ENCODE measurements at places on chromosomes 5 and 9.

- no peaks in the 10 kb centered on the region for H3K36me3 ChIP-seq
- no peak overlapping the region for H3K27ac ChIP-seq
- DNase-seq = no peak
- H3K4me3 ChIP-seq = no peak overlapping the region
- no peaks in the 10 kb centered on the region for H3K27me3 ChIP-seq
These were observed 68.7 kb downstream of the KCNN2 start for GRCh38 chr5:114430532-114430931.

- no peaks in the 10 kb centered on the region for H3K27me3 ChIP-seq
- no peak overlapping the region for H3K4me3 ChIP-seq
- no peak for DNase-seq
- peaks cover 7% of the 10 kb centered on the region for H3K36me3 ChIP-seq
- H3K27ac ChIP-seq = no peak overlapping the region
- no peaks in the 10 kb centered on the region for H3K4me1 ChIP-seq
These were observed 55.1 kb downstream of the NUP214 start for GRCh38 chr9:131180454-131180853.

DNA sequence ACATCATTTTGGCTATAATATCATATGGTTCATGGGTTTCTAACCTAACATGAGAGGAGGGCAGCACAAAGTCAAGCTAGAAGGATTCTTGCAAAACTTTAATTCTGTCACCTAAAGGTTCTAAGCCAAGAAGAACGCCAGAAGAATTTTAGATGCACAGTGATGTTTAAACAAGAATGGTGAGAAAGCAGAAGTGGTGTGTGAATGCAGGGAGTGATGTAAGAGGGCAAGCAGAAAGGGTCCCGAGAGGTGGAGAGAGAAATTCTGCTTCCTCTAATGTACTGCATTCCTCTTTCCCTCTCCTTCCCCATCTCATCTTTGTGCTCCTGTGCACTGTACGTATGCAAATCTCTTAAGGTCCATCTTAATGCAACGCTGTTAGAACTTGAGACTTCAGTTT, 2.1 kb upstream of the TRMO start:
- H3K27ac ChIP-seq = no peak overlapping the region
- H3K4me3 ChIP-seq = no peak overlapping the region
- DNase-seq = no peak
- H3K4me1 ChIP-seq = no peaks in the 10 kb centered on the region

- no peaks in the 10 kb centered on the region for H3K4me1 ChIP-seq
- H3K36me3 ChIP-seq = no peaks in the 10 kb centered on the region
- H3K27ac ChIP-seq = no peak overlapping the region
- no peak for DNase-seq
- H3K4me3 ChIP-seq = no peak overlapping the region
These were observed 169.1 kb downstream of the DMRT2 start for GRCh38 chr9:1219284-1219683.

DNA sequence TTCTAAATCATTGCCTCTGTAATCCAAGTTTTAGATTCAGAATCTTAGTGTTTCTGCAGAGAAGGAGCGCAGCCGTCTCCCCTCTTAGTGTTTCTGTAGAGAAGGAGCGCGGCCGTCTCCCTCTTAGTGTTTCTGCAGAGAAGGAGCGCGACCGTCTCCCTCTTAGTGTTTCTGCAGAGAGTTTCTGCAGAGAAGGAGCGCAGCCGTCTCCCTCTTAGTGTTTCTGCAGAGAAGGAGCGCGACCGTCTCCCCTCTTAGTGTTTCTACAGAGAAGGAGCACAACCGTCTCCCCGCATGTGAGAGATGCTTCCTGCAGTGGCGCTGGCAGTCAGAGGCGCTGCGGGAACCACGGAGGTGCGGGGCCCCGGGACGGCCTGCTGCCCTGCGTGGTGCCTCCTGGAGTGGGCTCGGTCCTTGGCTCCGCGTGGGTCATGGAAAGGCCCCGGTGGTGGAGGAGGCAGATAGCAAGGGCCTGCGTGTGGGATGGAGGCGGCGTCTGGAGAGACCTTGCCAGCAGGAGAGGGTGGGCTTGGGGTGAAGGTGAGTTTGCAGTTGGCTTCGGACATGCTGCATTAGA, 10.9 kb downstream of the CEP72 start:
- H3K4me1 ChIP-seq = no peaks in the 10 kb centered on the region
- no peak overlapping the region for H3K27ac ChIP-seq
- H3K4me3 ChIP-seq = no peak overlapping the region
- no peak for DNase-seq
- H3K36me3 ChIP-seq = no peaks in the 10 kb centered on the region

GRCh38 chr5:148565148-148565547, 89.2 kb downstream of the HTR4 start:
- no peaks in the 10 kb centered on the region for H3K27me3 ChIP-seq
- H3K27ac ChIP-seq = no peak overlapping the region
- DNase-seq = no peak
- H3K36me3 ChIP-seq = no peaks in the 10 kb centered on the region
- no peaks in the 10 kb centered on the region for H3K4me1 ChIP-seq
- no peak overlapping the region for H3K4me3 ChIP-seq

- H3K4me3 ChIP-seq = no peak overlapping the region
These were observed 131.5 kb upstream of the OTULINL start for GRCh38 chr5:14450018-14450524.

DNA sequence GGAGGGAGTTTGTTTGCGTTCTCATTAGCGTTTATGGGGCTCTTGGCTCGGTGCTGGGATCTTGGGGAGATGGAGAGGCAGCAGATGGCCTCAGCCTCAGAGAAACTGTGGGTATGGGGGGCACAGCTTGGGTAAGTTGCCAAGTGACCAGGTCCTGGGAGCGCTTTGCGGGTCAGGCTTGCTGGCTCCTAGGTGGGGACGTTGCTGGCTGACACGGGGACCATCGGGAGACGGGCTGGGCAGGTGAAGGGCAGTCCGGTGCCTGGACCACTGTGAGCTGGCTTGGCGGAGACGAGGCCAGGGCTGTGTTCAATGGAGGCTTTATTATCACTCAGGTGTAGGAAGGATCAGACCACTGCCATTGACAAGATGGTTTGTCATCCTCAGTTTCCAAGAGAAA, 30.0 kb downstream of the FGD3 start:
- no peaks in the 10 kb centered on the region for H3K36me3 ChIP-seq
- no peaks in the 10 kb centered on the region for H3K27me3 ChIP-seq
- no peak overlapping the region for H3K4me3 ChIP-seq
- no peak overlapping the region for H3K27ac ChIP-seq
- H3K4me1 ChIP-seq = no peaks in the 10 kb centered on the region
- DNase-seq = no peak

DNA sequence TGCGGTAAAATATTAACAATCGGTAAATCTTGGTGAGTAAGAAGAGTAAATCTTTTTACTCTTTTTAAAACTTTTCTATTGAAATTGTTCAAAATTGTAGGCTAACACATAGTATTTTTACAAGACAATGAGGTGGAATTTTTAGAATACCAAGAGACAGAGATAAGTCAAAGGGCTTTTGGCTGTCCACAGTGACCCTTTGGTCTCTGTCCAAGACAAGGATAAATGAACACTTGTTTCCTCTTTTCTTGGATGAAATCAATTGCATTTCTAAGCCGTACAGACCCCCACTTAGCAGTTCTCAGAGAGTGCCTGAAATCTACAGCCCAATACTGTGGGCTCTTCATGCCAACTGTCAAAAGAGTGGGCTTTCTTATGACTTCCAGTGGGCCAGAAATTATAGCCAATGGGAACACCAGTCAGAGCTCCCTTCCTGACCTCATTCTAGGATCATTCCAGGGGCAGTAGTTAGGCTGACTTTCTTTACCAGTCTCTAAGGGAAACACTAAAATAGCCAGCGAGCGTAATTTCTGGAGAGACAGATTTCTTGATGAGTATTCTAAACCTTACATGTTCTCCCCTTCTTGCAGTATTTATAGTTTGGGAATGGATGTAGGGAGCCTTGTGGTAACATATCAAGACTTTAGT, 74.1 kb downstream of the GALNT10 start:
- no peak for DNase-seq
- H3K36me3 ChIP-seq = no peaks in the 10 kb centered on the region
- H3K27ac ChIP-seq = no peak overlapping the region
- no peak overlapping the region for H3K4me3 ChIP-seq
- H3K27me3 ChIP-seq = no peaks in the 10 kb centered on the region

- no peak overlapping the region for H3K4me3 ChIP-seq
- no peak overlapping the region for H3K27ac ChIP-seq
- H3K36me3 ChIP-seq = no peaks in the 10 kb centered on the region
- no peak for DNase-seq
These were observed 22.3 kb upstream of the ZNF474 start for GRCh38 chr5:122107016-122107415.

DNA sequence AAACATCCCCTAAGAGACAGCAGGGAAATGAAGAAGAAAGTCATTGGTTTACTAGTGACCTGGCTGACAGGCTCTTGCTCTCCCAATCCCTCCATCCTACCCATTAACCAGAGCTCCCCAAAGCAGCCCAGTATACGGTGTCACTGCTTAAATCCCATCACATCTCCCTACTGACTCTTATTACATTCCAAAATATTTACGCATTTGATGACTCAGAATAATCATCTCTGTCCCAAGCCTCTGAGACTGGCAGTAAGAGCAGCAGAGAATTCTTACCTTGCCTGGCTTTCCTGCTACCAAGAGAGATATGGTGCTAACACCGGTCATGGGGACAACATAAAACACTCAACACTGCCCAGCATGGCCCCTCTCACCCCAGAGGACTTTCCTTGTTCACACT, 20.2 kb upstream of the WHRN start:
- H3K36me3 ChIP-seq = no peaks in the 10 kb centered on the region
- no peak for DNase-seq
- H3K4me1 ChIP-seq = no peaks in the 10 kb centered on the region

- H3K4me3 ChIP-seq = peak within 1 kb of the TSS; percentile 27
- H3K4me1 ChIP-seq = no peaks in the 10 kb centered on the region
- no peak for DNase-seq
- H3K27me3 ChIP-seq = no peaks in the 10 kb centered on the region
- H3K27ac ChIP-seq = no peak within 1 kb of the TSS
These were observed at the start of gene STC2 for GRCh38 chr5:173327948-173328843. STC2 (minus strand) TSS chr5:173328414; CDS start chr5:173328193, 221 bp downstream.

DNA sequence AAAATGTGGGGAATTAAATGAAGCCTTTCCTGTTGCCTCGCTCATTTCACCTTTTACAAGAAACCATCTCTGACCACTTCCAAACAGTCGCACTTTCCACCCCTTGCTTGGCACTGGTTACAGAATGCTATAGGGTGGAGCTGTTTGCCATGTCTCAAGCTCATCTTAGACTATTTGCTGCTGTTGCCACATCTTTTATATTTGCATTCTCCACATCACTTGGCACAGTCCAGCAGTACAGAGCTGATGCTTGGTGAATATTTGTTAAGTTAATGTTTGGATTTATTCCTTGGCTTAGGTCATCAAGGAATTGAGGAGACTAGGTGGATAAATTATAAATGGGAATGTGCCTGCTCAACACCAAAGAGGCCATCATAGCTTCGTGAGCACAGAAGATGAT, 53.2 kb downstream of the GNA14 start:
- no peak overlapping the region for H3K4me3 ChIP-seq
- no peak for DNase-seq
- H3K27me3 ChIP-seq = no peaks in the 10 kb centered on the region
- no peaks in the 10 kb centered on the region for H3K4me1 ChIP-seq
- H3K36me3 ChIP-seq = no peaks in the 10 kb centered on the region

DNA sequence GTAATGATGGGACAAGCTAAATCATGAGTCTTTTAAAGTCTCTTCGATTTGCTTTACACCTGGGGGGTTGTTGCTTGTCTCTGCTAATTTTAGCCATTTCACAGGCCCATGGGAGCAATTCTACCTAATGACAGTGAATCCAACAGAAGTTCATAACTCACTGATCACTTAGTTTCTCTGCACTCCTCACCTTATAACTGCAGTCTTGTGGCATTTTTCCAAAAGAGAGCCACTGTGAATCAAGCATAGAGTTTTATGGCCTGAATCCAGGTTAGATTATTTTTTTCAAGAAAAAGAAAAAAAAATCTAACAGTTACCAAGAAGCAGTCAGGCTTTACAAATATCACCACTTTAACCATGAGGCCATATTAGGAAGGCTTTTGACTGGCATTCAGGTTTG, 1.5 kb upstream of the IL7R start:
- no peak overlapping the region for H3K27ac ChIP-seq
- no peaks in the 10 kb centered on the region for H3K4me1 ChIP-seq
- H3K36me3 ChIP-seq = no peaks in the 10 kb centered on the region
- no peak overlapping the region for H3K4me3 ChIP-seq
- no peaks in the 10 kb centered on the region for H3K27me3 ChIP-seq
- DNase-seq = no peak

DNA sequence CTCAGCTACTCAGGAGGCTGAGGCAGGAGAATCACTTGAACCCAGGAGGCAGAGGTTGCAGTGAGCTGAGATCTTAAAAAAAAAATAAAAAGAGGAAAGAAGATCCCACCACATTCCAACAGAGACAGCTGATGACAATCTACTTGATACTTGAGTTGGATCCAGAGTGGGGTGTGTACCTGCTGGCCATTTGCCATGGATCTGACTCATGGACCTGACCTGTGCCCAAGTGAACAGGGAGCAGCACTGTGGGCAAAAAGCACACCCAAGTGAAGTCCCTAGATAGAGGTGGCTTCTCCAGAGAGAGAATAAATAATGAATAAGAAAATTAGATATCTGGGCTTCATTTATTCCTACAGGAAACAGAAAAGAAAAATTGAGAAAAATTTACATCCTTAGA, 81.2 kb upstream of the MIER3 start:
- no peaks in the 10 kb centered on the region for H3K36me3 ChIP-seq
- H3K27me3 ChIP-seq = peaks cover 2% of the 10 kb centered on the region
- no peak for DNase-seq
- no peak overlapping the region for H3K27ac ChIP-seq

DNA sequence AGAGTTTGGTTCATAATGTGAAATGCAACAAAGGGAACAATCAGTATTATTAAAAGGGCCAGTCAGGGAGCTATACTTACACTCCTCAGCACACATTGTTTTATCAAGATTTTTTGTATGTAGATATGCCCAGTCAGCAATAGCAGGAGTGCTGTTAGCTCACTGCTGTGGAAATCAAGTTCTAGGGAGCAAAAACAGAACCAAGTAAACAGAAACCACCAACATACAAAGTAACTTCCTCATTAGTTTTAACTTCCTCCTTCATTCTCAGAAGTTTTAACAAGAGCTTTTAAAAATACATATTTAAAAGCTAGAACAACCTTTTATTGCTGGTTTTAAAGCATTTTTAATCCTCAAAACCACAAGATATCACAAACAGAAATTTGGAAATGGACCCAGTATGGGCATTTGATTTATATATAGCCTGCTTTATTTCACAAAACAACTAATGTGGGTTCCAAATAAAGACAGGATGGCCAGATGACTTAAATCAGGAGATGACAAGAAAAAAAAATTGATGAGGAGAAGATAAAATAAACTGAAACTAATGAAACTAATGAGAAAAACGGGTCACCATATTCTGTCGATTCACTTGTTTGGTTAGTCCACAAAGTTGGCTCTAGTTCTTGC, 178.5 kb downstream of the ADAMTS12 start:
- H3K27me3 ChIP-seq = no peaks in the 10 kb centered on the region
- H3K4me1 ChIP-seq = peaks cover 5% of the 10 kb centered on the region
- no peak overlapping the region for H3K4me3 ChIP-seq
- H3K27ac ChIP-seq = no peak overlapping the region

GRCh38 chr5:23626961-23627360, 119.6 kb downstream of the PRDM9 start:
- H3K27me3 ChIP-seq = no peaks in the 10 kb centered on the region
- H3K4me3 ChIP-seq = no peak overlapping the region
- DNase-seq = no peak
- H3K27ac ChIP-seq = no peak overlapping the region
